ENCODE measurements at places on chromosomes 2 and 18.

GRCh38 chr2:46311651-46312223, 14.5 kb downstream of the EPAS1 start:
- DNase-seq, result no peak

DNA sequence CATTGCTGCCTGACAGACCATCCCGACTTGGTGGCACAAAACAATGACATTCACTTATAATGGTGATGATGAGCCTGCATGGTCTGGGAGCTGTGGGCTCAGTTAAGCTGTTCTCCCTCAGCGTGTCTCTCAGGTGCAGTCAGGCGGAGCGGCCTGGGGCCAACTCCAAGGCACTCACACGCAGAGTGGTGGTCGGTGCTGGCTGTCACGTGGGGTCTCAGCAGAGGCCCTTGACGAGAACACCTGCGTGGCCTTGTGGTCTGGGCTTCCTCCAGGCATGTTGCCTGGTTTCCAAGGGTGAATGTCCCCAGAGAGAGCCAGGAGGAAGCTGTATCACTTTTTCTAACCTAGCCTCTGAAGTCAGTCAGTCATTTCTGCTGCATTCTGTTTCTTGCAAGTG, 29.8 kb downstream of the ARMC9 start:
- no peak for DNase-seq

- no peak for DNase-seq
Observed at GRCh38 chr2:144516411-144516980, 3.4 kb downstream of the ZEB2 start.

GRCh38 chr18:3345452-3345851, 83.5 kb downstream of the MYL12B start:
- DNase-seq, result no peak

DNA sequence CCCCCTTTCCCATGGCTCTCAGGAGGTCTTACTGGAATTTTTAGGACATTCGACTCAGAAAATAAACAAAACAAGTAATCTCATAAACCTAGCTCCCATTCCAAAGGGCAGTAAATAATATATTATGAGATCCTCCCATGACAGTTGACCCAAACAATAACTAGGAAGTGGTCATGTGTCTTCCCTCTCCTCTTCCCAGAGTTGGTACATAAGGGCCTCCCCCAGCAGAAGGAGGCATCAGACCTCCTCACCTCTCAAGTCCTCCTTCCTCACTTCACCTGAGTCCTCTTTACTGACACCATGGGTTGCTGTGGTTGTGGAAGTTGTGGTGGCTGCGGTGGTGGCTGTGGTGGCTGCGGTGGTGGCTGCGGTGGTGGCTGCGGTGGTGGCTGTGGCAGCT, at the start of gene SCYGR7:
SCYGR7 (plus strand) TSS at position 301 of the 400 bp plus-strand sequence; CDS start at position 301, 0 bp downstream.
- no peak for DNase-seq

GRCh38 chr2:113012436-113013335, 7.4 kb downstream of the IL36A start:
- DNase-seq, result no peak

GRCh38 chr2:189639007-189639609, 22.2 kb upstream of the ASNSD1 start:
- DNase-seq, result no peak

DNA sequence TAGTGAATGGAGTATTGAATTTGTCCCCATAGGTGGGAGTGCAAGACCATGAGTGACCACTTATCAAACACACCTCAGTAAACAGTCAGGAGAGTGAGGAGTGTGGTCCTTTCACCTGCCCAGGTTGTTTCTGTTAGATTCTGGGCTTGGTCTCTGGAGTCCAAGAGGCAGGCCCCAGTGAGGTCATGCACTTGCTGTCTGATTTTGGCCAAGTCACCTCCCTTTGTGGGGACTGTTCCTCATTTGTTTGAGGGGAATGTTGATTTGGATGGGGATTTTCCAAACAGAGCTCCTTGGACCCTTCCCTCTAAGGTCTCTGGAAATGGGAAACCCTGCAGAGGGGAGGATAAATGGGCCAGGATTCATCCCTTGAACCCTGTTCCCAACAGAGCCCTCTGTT, 7.3 kb downstream of the IL1RN start:
- DNase-seq, result no peak

- DNase-seq, result no peak
Observed at GRCh38 chr2:112957511-112957910, 20.3 kb upstream of the IL36G start.

GRCh38 chr2:233656443-233656842, 15.3 kb upstream of the UGT1A9 start:
- no peak for DNase-seq

- no peak for DNase-seq
Observed at GRCh38 chr18:59249199-59249774, 24.0 kb downstream of the RAX start.

DNA sequence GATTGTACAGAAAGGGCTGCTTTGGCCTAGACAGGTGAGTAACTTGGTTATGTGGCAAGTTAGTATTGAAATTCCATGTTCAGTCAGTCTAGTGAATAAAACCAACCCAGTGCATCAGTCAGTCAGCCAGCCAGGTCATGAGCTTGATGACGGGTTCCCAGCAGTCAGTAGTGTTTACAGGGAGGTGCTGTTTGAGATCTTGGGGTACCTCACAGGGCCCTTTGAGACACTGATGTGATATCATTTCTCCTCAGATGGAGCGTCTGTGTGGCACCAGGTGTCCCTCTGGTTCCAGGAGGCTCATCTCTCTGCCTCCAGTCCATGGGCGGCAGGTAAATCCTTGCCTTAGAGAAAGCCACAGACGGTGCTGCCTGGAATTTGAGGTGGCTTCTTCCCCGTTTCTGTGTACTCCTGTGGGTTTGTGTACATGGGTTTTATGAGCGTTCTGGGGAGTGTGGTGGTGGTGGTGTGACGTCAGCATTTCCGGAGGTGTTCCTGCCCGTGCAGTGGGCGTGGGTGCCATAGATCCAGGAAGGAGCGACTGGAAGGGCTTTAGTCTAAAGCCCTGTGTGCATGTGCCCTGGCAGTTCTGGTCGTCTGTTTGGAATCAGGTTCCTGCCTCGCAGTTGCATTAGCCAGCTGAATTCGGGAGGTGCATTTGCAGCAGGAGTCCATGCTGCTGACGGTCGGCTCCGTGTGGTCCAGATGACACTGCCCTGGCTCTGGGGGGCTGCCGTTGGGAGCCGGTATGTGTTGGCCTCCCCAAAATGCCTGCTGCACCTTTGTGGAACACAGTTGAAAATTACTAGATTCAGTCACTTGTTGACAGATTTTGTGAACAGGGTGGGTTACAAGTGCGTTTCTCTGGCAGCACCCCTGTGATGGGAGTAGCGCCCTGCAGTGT, 2.1 kb downstream of the CTDP1 start:
- DNase-seq, result no peak

DNA sequence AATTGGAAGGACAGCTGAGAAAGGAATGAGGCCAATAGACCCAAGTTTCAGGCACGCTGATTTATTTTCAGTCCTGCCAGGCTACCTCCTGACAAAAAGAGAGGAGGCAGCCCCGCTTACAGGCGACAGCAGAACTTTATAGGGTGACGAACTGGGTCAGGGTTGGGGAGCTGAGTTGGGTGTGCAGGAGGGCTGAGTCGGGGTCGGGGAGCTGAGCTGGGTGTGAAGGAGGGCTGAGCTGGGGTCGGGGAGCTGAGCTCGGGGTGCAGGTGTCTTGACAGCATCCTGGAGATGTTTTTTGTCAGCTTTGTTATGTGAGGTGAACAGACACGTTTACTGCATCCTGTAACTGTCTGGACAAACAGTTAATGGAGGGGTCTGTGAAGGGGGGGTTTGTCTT, 342.2 kb downstream of the ADCYAP1 start:
- DNase-seq, result no peak

- no peak for DNase-seq
Observed at GRCh38 chr2:237760506-237761502, 37.8 kb upstream of the RBM44 start.

DNA sequence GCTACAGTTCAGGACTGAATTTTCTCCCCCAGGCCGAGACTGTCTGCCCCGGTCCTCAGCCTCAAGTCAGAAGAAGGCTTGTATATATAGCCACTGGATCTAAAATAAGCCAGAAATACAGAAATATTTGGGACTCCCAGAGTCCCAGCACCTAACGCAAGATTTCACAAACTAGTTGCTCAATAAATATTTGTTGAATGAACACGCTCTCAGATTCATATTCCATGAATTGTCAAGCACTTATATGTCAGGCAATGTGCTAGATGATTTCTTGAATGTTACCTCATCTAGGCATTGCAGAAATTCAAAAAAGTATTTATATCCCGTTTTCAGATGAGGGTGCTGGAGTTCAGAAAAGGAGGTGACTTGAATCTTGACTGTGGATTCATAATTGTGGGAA, 163.7 kb upstream of the KLHL29 start:
- DNase-seq, result no peak

DNA sequence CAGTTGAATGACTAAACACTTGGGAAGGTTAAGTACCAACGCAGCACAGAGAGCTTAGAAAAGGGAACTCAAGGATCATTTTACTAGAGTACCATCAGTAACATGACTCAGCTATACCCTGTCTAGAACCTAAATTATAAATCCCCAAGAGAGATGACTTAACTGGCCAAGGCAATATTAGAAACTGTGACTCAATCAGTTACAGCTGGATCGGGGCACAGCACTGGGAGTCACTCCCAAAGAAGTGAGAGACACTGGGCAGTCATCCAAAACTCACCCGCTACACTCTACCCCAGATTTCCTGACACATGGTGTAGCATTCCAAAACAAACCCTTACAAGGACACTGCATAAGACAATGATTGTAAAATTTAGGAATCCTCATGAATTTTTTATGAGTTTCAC, 17.7 kb downstream of the IWS1 start:
- DNase-seq, result no peak
